ENCODE measurements at places on chromosomes 2 and 18.

- ATAC-seq = no peak
Measured at GRCh38 chr2:106745468-106745867, 140.5 kb downstream of the ST6GAL2 start.

- ATAC-seq = no peak
Measured at GRCh38 chr2:216838151-216838550, 21.7 kb downstream of the TNP1 start.

DNA sequence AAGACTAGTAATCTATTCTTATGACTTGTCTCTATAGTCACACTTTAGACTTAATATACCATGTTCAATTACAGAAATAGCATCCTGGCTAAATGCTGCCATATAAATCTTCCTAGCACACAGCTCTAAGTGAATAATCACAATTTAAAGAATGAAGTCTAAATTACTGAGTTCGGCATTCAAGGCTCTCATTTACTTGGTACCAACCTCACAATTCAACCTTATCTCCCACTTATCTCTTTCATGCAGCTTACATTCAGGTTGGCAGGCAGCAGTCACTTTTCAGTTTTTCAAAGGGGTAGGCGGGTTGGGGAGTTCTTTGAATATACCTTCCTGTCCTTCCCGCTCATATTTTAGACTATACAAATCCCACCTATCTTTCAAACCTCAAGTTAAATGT, 1.5 kb downstream of the MMADHC start:
- no peak for ATAC-seq

DNA sequence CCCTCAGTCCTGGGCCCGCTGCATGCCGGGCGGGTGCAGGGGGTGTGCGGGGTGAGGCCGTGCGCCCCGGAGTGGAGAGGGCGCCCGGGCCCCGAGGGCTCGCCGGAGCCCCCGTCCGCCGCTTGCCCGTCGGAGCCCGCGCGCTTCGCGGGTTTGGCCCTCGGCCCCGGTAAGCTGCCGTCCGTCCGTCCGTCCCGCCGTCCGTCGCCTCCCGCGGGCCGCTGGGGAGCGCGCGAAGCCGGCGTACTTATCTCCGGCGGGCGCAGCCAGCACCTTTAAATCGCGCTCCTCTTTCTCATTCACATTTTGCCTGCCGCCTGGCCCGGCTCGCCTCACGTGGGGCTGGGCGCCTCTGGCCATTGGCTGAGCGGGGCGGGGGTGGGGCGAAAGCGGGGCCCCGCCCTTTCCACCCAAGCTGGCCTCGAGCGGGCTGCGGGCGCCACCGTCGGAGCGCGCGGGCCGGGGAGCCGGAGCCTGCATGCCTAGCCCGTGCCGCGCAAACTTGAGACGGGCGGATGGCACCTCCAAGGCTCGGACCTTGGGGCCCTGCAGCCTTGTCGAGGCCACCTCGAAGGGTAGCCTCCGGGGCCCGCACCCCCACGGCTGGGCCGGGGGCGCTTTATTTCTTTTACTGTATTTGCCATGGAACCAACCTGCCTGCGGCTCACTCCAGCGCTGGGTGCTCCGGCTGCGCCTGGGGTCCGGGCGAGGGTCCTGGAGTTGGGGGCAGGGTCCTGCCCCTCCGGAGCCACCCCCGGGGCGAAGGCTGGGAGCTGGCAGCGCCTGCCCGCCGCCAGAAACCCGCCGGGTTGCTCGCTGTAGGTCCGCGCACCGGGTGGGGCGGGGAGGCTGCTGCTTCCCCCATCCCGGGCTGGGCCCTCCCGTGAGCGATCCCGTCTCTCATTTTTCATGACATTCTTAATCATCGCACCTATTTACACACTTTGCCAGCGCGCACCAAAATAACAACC, at the start of gene GBX2:
Gene GBX2, minus strand, starts transcription at position 277 of the 971 bp plus-strand sequence. CDS start 415 bp downstream, outside the sequence.
- no peak for ATAC-seq

- no peak for ATAC-seq
Measured at GRCh38 chr2:55160422-55160821, 71.7 kb downstream of the CLHC1 start.

- no peak for ATAC-seq
Measured at GRCh38 chr2:232993231-232993821, 19.7 kb downstream of the NGEF start.

DNA sequence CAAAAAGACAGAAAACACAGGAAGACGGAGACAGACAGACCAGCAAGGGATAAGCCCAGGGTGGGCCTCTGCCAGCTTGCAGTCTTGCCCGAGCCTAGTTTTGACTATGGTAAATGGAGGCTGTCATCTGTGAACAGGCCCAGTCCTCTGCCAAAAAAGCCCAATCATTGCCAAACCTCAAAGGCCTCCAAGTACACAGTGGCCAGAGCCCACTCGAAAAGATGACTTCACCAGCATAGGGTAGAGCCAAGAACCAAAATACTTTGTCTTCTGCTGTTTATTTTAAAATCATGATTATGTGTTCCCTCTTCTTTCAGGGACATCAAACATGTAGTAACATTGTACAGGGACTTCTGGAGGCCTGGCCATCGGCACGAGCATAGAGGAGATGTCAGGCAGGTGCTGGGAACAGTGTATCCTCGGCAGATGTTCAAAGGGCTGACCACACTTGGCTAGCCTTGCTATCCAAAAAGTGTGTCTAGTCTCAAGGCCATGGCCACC, 66.0 kb downstream of the TTC32 start:
- peak; percentile 48 for ATAC-seq

GRCh38 chr2:16729335-16729734, 63.7 kb upstream of the CYRIA start:
- ATAC-seq = peak; percentile 87

DNA sequence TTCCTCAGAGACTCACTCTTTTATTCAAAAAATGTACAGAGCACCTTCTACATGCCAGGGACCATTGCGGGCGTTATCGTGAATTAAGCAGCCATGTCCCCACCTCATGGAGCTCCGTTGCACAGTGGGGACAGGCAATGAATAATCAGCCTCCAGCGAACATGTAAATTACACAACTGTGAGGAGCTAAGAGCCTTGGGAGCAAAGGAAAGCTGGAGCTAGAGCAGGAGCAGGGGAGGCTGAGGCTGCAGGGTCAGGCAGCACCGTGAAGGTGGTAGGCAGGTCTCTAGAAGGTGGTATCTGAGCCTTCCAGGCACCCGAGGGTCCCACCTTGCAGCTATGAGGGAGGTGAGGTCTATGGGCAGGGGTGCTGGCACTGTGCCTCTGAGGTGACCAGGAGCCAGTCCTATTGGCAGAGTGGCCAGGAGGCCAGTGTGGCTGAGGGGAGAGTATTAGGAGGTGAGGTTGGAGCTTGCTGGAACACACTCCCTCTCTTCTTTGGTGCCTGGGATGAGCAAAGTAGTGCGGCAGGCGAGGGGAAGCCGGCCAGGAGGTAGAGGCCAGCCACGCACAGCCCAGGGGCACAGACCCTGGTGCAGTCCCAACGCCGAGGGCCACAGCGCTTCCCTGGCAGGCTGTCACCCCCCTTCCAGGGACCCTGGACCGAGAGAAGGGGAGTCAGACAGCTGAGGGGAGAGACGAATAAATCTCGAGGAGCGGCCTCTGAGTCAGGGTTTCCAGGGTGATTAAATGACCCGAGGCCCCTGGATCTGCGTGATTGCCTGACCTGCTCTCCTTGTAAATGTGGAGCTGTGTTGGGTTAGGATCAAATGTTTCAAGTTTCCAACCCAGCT, 167.3 kb downstream of the SEPTIN10 start:
- peak; percentile 14 for ATAC-seq

DNA sequence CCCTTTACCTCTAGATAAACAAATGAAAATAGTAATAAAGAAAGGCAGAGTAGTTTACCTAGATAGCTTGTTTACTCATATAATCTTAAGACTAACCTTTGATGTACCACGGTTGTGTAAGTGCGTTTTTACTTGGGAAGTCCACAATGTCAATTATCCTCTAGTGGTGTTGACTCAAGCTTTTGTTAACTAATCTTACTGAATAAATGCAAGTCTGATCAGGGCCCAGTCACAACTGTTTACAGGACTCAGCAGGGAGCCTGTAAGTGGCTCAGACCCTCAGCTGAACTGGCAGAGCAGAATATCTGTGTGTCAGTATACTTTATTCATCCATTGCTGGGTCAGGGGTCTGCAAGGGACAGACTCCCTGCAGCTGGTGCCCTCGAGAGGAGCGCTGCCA, 98.1 kb upstream of the ACAA2 start:
- no peak for ATAC-seq

Measured in stimulated activated memory B cell treated with anti-CD40 and anti-IgM and Interleukin-4, amounts not matched to agents 10 μg/mL and 1 μg/mL and 100 μg/mL, for 72 hours (primary cell).